ENCODE measurements at places on chromosomes 4 and X. TPM values are rescaled to one million over a fixed set of nuclear protein-coding genes. Genes with fewer than 3 reads are reported as not detected.

DNA sequence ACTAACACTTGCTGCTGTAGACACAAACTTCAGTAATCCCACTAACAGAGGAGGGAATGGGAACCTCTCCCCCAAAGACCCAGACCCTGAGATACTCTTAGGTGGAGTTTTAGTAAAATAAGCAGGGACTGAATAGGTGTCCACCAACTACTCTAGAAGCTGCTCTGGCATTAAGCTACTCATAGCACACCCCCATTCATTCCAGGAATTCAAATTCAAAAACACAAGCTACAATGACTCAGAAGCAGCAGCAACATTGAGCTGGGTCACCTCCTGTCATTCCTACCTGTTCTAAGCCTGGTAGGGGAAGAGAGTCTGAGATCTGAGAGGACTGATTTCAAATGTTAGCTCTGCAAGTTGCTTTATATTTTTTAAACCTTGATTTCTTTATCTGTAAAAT is 135.4 kb upstream of the FRMPD4 start:
- no peak for DNase-seq

ZNF630 gene
- total RNA-seq, result 2.3 TPM

OTUD6A gene
- total RNA-seq, result not detected

UTP3 gene
- total RNA-seq, result 49.8 TPM

CBR4 gene
- total RNA-seq, result 21.6 TPM

DNA sequence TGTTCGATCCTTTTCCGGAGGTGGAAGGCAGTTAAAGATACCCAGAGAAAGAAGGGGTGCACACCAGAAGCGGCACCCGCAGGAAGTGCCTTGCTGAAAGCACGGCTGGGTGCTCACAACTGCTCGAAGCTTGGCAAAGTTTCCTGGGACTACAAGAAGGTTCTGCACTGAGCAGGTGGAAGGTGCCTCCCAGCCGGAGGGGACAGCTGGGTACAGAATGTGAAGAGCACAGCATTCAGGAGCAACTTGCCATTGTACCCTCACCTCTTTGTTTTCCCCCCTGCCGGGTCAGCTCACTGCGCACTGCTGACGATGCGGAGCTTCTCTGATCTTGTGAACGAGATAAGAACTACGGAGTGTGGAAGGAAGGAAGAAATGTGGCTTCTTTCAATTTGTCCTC is 289.2 kb downstream of the FBXW7 start:
- no peak for DNase-seq

- DNase-seq, result no peak
Measured at GRCh38 chr4:7055111-7055989, 12.2 kb downstream of the TADA2B start.

GRCh38 chr4:167339781-167340180 is 105.5 kb upstream of the SPOCK3 start:
- DNase-seq, result no peak

- DNase-seq, result no peak
Measured at GRCh38 chrX:44989995-44990770, 117.2 kb downstream of the KDM6A start.

MMRN1 gene
- 0.17 TPM for total RNA-seq

DNA sequence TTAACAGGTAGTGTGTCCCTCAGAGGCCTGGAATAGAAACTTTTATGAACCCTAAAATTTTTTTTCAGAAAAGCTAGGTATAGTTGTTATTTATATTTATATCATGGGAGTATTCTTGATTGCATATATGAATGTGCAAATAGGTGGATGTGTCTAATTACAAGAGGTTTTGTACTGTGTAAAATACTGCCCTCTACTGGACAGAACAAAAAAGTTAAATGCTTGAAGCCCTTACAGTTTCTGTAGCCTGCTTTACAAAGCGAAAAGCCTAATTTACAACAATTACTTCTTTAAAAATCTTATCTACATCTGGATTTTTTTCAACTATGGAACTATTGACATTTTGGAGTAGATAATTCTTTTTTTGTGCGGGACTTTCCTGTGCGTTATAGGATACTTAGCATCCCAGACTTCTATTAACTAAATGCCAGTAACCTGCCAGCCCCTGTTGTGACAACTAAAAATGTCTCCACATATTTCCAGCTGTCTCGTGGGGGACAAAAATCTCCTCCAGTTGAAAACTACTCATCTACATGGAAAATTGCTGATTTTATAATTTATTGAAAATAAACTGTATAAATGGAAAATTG is 35.1 kb downstream of the ENPEP start:
- no peak for DNase-seq

GRCh38 chrX:8955511-8955910 is 78.4 kb downstream of the FAM9B start:
- no peak for DNase-seq

DNA sequence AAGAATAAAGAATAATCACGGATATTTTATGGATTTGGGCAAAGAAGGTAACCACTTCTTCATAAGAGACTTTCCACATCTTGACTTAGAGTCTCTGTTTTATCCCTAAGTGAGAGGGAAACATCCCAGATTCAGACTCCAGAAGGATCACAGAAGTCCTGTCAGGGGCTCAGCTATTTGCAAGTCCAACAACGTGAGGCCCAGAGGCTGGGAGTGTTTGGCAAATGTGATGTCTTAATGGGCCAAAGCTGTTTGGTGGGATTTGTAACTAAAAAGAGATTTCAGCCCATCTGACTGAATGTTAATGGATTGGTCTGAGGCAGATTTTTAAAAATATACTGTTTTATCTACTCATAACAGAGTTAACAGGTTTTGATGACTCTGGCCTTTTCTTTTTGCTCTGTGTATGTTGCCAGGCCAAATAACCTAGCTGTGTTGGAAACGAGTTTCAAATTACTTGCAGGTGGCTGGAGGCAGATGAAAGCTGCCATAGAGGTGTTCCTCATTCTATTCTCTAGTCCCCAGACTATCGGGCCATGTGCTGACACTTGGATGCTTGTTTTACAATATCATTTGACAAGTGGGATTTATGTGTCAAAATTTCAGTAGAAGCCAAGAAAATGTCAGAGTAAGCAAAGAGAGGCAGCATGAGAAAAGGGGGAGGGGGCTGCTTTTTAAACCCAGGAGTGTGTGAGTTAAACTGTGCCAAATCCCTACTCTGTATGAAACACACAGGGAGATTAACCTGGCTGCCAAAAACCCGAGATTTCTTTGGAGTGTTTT is 330.9 kb downstream of the DCHS2 start:
- no peak for DNase-seq

CENPE gene
- 69.6 TPM for total RNA-seq

GRCh38 chrX:40467454-40467853 is 113.3 kb upstream of the ATP6AP2 start:
- no peak for DNase-seq

DNA sequence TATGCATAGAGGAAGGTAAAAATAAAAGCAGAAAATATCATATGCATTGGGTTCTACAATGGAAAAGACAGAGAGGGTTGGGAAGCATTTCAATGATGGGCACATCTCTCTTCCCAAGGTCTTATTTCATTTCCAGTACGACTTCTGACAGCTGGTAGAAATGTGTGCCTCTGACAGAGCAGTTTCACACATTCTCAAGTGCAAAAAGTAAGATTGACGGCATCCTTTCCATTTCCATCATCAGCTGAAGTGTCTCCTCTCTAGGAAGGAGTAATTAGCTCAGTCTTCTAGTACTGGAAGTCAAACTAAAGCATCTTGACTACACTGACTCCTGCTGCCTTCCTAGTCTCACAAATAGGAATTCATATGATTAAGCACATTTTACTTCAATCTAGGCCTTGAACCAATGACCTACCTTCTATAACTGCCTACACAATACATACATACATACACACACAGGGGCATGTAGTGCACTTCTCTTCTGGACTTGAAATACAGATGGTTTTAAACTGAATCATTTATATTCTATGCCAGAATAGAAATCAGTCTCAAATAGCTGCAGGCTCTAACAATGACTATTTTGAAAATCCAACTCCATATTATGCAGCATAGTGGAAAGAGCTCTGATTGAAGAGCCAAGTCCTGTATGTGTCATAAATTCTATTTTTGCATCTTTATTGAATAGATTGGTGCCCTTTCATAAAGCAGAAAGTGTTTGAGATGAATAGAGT is 473.4 kb downstream of the INPP4B start:
- no peak for DNase-seq

- DNase-seq, result no peak
Measured at GRCh38 chr4:82402196-82402775, 28.0 kb downstream of the HNRNPDL start.

DNA sequence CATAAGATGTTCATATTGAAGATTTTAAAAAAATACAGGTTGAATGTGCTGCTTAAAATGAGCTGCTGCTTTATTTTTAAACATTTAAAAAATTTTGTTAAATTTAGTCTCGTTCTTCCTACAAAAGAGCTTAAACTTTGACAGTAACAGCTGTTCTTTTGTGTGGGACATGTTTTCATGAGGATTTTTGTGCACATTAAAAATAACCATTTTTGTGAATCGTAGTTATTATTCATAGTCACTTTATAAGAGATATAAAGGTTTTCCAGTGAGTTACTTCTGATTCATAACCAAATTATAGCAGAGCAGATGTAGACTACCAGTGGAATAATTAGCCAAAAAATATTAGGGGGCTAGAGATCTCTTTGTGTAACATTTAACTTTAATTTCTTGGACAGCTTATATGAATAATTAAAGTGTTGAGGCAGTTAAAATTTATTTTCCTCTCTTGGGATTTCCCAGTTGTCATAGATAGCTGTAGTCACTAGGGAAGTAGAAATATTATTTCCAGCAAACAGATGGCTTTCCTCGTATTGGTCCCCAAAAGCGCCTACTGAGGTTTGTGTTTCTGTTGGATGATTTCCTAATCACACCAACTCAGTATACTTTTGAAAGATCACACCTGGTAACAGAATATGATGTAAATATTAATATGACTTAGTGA is 24.2 kb downstream of the RBPJ start:
- no peak for DNase-seq

DNA sequence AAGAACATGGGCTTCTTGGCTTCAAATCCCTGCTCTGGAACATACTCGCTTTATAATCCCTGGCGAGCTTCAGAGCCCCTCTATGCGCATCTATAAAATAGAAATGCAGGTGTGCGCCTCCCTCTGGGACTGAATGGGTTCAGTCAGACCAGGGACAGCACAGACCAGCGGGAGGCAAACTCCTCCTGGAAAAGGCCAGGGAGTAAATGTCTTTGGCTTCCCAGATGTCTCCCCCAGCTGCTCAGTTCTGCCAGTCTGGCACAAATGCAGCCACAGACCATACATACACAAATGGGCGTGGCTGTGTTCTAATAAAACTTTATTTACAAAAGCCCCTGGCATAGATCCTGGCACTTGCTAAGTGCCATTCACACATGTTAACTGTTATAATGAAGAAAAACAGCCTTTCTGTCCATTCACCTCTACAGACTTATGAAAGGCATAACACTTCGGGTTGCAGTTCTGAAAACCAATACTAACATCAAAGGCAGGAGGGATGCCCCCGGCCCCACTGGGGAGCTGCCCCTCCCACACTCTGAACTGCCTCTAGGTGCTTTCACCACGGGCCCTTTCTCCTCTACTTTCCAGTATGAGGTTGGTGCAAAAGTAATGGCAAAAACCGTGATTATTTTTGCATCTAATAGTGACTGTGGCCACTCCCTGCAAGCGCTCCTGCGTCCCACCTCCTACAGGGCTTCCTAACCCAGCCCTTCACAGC is 4.6 kb downstream of the JAKMIP1 start:
- DNase-seq, result no peak

ZDHHC15 gene
- not detected for total RNA-seq

- no peak for DNase-seq
Measured at GRCh38 chr4:6393544-6394475, 78.6 kb downstream of the PPP2R2C start.

GRCh38 chr4:155878611-155879010 is 12.5 kb upstream of the ASIC5 start:
- no peak for DNase-seq

SLC30A9 gene
- total RNA-seq, result 41.0 TPM

- no peak for DNase-seq
Measured at GRCh38 chrX:38206542-38206941, 14.1 kb downstream of the SRPX start.

GRCh38 chrX:48531358-48531959 is 8.1 kb upstream of the TBC1D25 start:
- no peak for DNase-seq

- DNase-seq, result no peak
Measured at GRCh38 chrX:118603981-118604380, 108.4 kb downstream of the DOCK11 start.

GRCh38 chrX:137263374-137263773 is 229.6 kb upstream of the GPR101 start:
- no peak for DNase-seq

IGSF1 gene
- not detected for total RNA-seq

- no peak for DNase-seq
Measured at GRCh38 chr4:28082686-28083390, 1222.2 kb downstream of the STIM2 start.

CUL4B gene
- total RNA-seq, result 22.7 TPM

EGF gene
- total RNA-seq, result not detected

GRCh38 chr4:152106113-152106763 is 345.4 kb upstream of the GATB start:
- no peak for DNase-seq

GRCh38 chr4:165343353-165344191 is 16.1 kb downstream of the MSMO1 start:
- no peak for DNase-seq

SOD3 gene
- not detected for total RNA-seq

DNA sequence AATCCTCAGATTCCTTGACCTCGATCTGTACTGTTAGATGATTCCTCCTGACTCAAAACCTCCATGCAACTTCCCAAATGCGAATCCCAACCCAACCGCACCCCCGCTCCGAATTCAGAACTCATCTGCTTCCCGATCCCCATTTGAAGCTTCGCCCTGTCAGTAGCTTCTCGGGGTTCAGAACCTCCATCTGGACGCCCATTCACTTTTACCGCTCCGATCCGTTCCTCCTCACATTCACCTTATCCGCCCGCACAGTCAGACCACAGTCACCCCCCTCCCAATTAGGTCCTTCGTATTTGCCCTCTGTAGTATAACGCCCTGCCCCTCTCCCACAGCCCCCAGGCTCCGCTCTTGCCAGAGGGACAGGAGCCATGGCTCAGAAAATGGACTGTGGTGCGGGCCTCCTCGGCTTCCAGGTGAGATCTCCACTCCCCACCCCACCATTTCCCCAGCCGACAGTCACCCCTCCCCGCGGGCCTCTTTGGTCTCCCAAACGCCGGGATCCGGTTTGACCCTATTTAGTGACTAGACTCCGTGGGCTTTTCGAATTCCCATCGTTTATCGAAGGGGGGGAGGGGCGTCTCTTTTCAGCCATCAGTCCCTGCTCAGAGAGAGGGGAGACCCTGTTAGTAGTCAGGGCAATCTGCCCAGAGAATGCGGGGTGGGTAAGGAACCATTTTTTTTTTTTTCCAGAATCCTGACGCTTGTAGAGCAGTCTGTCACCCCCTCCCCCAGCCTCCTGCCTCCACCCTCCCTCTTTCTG is 691 bp downstream of the MAGED1 start:
- no peak for DNase-seq

DNA sequence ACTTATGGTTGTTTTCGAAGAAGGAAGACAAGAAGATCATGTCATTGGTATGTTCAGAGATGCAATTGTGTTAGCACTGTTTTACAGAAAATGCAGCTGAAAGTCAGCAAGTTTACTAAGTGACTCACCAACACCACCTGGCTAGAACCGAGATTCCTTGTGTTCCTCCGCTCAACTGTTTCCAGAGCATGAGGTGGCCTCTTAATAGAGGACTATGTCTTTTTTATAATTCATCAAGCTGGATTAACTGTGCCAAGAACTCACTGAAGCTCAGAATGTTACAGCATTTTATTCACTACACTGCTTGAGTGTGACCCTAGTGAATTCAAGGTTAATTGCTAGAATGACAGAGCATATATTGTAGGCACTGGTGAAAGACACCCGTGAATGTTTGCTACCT is 1573.5 kb upstream of the TENM3 start:
- no peak for DNase-seq

Data from natural killer cell treated with Interleukin-12 subunit alpha and Interleukin-12 subunit beta and Interleukin-15 and Interleukin-18, amount 100 ng/mL, for 72 hours (primary cell).